ENCODE measurements at places on chromosomes 4 and X.

- no peak for DNase-seq
Measured at GRCh38 chr4:1756079-1756478, 34.8 kb downstream of the TACC3 start.

DNA sequence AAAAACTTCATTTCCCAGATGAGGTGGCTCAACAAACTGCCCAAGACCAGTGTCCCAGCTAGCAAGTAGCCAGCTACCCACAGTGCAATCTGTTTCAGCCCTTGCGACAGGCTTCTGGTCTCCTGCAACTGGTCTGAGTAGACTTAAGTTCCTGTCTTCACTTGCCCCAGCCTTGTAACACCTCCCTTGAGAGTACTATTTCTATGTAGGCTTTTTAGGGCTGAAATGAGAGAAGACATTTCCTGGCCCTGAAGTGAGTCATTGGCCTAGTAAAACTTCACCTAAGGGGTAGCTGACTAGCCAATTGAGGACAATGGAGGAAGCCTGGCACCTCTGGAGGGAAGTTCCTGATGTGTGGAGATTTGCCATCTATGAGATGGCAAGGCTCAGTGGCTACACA lies 80.1 kb upstream of the STIM2 start:
- DNase-seq, result no peak

- DNase-seq, result no peak
Measured at GRCh38 chr4:113539408-113539807, 222.1 kb downstream of the CAMK2D start.

GRCh38 chr4:86416081-86416480 lies 56.2 kb upstream of the MAPK10 start:
- DNase-seq, result no peak

GRCh38 chrX:42466332-42467046 lies 311.5 kb downstream of the PPP1R2C start:
- no peak for DNase-seq

- no peak for DNase-seq
Measured at GRCh38 chrX:108573136-108573535, 133.5 kb downstream of the COL4A5 start.

DNA sequence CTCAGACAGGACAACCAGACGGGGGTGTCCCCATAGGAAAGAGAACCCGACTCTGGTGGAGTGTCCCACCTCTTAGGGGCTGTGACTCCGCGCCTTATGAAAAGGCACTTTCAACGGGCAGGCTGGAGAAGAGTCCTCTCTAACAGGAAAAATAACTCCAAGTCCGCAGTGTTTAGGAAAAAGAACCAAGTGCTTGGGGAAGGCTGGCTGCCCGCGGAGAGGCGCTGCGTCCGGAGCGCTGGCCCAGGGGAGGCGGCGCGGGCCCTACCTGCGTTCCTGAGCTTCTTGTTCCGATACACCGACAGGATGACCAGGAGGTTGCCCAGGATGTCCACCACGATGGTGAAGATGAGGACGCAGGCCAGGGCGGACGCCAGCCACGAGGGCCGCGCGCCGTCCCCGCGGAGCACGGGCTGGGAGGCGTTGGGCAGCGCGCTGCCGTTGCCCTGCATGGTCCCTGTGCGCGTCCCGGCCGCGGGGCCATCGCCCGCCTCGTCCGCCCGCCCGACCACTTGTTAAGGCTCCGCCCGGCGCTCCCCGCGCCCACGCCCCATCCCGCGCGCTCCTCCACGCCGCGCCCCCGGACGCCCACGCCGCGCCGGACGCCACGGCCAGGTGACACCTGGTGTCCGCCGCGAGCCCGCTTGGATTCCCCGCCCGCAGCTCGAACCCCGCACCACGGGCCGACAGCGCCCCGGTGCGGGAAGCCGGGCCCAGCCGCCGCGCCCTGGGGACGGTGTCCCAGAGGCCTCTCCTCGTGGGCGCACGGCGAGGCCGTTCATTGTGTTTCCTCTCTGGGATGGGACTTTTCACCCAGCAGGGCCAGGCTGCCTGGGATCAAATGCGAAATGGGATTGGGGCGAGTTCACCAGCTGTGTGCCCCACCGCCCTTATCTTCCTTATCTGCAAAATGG lies at the start of gene MTNR1A:
Gene MTNR1A, minus strand, starts transcription at position 654 of the 914 bp plus-strand sequence. Its CDS starts 202 bp downstream, at position 452.
- DNase-seq, result no peak

DNA sequence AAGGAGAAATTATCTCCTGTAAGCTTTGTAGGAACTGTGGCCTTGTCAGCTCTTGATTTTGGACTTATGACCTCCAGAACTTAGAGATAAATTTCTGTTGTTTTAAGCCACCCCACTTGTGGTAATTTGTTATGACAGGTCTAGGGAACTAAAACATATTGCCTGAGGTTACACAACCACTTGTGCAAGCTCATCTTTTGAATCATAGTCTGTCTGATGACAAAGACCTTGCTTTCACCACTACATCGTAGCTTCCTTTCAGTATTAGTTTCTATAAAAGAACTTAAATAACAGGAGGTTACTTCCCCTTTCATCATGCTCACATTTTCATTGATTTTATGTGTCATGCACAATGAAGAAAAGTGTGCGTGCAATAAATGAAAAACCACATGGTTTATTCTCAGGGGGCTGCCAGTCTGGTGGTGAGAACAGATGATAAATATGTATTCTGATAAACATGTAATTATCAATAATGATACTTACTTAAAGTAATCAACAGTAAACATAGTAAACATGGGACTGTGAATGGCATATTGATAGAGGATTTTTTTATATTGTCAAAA lies 690.0 kb upstream of the HS3ST1 start:
- DNase-seq, result no peak

DNA sequence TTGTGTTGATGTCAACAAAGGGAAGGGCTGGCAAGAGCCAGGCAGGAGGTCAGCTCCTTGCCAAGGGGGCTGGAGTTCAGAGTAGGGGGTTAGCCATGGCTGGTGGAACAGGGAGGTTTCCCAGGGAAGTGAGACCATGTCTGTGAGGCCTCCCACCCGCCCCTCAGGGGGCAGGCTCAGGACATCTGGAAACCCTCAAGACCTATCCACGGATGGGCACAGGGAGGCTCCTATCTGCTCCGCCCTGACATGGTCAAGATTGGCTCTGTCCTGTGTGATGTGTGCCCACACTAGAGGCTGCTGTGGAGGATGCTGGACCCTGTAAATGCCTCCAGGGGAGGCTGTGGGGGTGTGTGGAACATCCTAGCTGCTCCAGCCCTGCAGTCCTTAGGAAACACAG lies 8.0 kb upstream of the TMEM185A start:
- DNase-seq, result no peak

GRCh38 chr4:113553082-113553481 lies 208.5 kb downstream of the CAMK2D start:
- DNase-seq, result no peak

GRCh38 chr4:129345609-129346008 lies 249.7 kb downstream of the C4orf33 start:
- DNase-seq, result no peak

DNA sequence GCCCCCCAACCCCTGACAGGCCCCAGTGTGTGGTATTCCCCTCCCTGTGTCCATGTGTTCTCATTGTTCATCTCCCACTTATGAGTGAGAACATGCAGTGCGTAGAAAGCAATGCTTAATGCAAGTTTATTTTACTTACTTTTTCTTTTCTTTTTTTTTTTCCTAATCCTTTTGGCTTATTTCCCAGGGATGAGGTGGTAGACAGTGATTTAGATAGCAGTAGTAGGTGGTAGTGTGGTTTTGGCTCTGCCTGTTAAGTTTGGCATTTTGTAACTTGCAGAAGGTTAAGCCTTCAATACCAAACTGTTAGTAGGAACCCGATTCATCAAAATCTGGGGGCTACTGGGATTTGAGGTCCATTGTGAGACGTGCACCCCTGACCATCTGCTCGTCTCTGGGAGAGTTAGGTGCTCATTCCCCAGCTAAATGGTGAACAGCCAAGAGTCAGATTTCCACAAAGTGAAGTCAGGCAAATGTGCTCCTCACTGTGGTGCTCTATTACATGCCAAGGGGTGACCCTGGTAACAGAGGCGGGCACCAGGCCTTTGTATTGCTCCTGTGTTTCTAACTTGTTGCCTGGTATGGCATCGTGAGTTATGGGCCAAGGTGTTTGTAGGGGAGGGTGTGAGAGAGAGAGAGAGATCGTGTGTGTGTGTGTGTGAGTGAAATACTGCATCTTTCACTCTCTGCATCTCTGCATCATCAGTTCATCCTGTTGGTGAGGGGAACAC lies 70.3 kb downstream of the PHOX2B start:
- DNase-seq, result no peak

- DNase-seq, result no peak
Measured at GRCh38 chr4:117704721-117705120, 329.6 kb upstream of the NDST3 start.

DNA sequence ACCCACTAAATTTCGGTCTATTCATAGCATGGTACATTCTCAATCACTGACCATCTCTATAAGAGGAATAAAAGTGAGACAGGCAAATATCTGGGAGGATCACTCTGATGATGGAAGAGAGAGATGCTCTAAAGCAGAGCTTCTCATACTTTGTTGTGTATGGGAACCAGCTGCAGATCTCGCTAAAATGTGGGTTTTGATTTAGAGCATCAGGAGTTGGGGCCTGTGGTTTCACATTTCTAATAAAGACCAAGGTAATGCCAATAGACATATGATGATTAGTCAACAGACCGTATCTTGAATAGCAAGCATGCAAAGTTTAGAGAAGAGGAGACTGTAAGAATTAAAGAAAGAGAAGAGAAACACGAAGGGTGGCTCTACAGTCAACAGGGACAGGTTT lies 107.4 kb upstream of the FTHL17 start:
- DNase-seq, result no peak

- DNase-seq, result no peak
Measured at GRCh38 chr4:63620271-63620670, 789.0 kb downstream of the TECRL start.

Data from hematopoietic multipotent progenitor cell treated with erythropoietin and hydrocortisone succinate and interleukin-3 and kit ligand, for 15 days (in vitro differentiated cells).